ENCODE measurements at places on chromosomes 7 and 10. TPM values are rescaled to one million over a fixed set of nuclear protein-coding genes. Genes with fewer than 3 reads are reported as not detected.

Gene KCNH2
- total RNA-seq: 2.4 TPM

Gene SFTPA1
- total RNA-seq: 10,352 TPM

Gene LIPN
- 1.6 TPM for total RNA-seq

Gene SPDYE5
- total RNA-seq: not detected

Gene TRIM8
- 142 TPM for total RNA-seq

Gene ZNF727
- total RNA-seq: 5.4 TPM

Gene TCERG1L
- total RNA-seq: not detected

Gene ZNF680
- 13.6 TPM for total RNA-seq

Gene GFRA1
- total RNA-seq: 9.8 TPM

Gene FAM171A1
- 14.0 TPM for total RNA-seq

Gene ADCY1
- total RNA-seq: 2.4 TPM

Gene NEUROG3
- total RNA-seq: not detected

Gene GHRHR
- total RNA-seq: not detected

Gene DGKI
- 0.09 TPM for total RNA-seq

Gene HOXA6
- total RNA-seq: 4.6 TPM

GRCh38 chr10:118139321-118139720 is 92.6 kb upstream of the RAB11FIP2 start:
- DNase-seq: no peak

GRCh38 chr10:20624642-20625041 is 272.5 kb downstream of the NEBL start:
- no peak for DNase-seq

DNA sequence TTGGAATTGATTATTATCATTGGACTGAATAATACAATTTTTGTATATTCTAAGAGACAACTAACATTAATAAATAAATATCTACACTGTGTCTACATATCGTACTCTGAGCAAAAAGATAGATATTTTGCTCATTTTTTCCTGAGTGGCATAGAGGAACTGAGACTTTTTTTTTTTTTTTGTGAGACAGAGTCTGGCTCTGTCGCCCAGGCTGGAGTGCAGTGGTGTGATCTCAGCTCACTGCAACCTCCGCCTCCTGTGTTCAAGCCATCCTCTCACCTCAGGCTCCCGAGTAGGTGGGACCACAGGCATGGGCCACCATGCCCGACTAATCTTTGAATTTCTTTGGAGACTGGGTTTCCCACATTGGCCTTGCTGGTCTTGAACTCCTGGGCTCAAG is 14.0 kb downstream of the KMT2E start:
- no peak for DNase-seq

GRCh38 chr10:59902016-59902415 is 4.3 kb downstream of the CCDC6 start:
- DNase-seq: no peak

- no peak for DNase-seq
These were observed 27.8 kb upstream of the SMURF1 start for GRCh38 chr7:99171731-99172130.

DNA sequence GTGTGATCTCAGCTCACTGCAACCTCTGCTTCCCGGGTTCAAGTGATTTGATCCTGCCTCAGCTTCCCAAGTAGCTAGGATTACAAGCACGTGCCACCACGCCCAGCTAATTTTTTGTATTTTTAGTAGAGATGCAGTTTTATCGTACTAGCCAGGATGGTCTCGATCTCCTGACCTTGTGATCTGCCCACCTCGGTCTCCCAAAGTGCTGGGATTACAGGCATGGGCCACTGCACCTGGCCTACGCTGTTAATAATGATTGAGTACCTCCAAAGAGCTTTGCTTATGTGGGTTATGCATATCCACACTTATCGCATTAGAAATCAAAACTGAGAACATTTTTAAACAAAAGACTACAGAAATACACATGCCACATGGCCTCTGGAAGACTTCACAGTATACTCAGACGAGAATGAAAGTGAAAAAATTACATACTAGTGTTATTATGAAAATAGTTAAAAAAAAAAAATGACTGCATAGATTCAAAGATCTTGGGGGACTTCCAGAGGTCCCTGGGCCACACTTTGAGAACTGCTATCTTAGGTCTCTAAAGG is 25.4 kb downstream of the RPP38 start:
- no peak for DNase-seq

- no peak for DNase-seq
These were observed 63.3 kb upstream of the PRSS1 start for GRCh38 chr7:142685877-142686508.

DNA sequence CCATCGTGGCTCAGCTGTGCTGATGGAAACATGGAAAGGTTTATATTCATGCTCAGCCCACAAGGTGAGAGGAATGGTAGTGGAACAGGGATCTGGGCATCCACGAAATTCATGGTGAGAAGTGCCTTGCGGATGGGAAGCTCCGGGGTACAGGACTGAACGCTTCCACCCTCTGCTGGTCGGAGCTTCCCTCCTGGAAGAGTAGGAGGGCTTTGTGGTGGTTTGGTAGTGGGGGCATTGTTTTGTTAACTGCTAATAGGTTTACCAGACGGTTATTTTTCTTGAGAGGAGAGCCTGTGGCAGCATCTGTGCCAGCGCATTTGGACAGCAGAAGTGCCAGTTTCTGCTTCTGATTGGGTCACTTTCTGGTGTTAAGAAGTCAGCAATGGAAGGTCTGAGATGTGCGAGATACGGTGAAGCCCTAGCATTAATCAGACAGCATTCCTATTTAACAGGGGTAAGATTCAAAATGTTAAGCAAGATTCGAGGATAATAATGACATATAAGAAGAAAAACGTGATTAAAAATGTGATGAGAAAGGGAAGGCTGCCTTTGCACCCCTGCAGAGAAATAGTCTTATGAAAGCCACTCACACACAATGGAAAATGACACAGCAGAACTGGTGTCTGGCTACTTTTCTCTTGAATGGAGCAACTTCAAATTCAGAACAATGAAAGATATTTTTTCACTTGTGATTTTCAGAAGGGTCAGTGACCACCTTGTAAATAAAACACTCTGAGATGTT is 17.7 kb downstream of the ABCA13 start:
- DNase-seq: no peak

DNA sequence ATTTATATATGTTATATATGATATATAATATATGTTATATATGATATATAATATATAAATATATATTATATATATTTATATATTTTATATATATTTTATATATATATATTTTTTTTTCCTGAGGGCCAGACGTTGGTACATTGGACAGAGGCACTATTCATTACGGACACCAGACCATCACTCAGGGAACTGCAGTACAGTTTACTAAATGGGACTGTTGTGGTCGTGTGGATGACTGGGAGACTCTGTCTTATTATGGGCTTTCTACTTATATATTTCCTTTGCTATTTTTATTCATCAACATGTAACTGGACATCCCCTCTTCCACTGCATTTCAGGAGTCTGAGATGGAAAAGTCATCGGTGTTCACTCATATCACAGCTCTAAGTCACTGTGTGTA is 87.1 kb upstream of the PRKCQ start:
- no peak for DNase-seq

- DNase-seq: no peak
These were observed 98.1 kb upstream of the NAMPT start for GRCh38 chr7:106382929-106383328.

GRCh38 chr10:3949711-3950110 is 164.7 kb upstream of the KLF6 start:
- DNase-seq: no peak

- DNase-seq: no peak
These were observed 273.7 kb downstream of the GLRX3 start for GRCh38 chr10:130409931-130410330.

DNA sequence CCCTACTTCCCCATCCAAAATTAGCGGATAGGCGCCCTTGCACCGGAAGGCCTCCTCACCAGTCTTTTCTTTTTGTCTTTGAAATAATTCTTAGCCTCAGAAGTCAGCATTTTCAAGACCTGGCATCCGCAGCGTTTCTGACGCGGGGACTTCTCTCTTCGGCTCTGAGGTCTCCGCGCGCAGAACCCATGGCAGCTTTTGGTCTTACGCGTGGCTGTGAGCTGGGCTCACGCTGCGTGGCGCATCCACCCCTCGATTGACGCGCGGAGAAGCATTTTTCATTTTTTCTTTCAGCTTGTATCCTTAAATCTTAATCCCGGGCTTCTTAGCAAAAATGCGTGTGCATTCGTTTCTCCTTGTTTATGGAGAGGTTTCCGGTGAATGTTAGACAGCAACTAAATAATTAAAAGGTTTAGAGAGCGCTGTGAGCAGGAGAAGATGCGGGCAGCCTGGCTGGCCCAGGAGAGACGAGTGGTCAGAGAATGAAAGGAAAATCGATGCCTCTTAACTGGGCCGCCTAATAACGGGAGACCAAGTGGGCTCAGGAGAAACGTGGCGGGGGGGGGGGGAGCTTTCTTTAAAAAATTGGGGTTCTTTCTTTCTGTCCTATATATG is 2.0 kb upstream of the GATA3 start:
- no peak for DNase-seq

- no peak for DNase-seq
These were observed 490.8 kb upstream of the CELF2 start for GRCh38 chr10:10526846-10527245.

DNA sequence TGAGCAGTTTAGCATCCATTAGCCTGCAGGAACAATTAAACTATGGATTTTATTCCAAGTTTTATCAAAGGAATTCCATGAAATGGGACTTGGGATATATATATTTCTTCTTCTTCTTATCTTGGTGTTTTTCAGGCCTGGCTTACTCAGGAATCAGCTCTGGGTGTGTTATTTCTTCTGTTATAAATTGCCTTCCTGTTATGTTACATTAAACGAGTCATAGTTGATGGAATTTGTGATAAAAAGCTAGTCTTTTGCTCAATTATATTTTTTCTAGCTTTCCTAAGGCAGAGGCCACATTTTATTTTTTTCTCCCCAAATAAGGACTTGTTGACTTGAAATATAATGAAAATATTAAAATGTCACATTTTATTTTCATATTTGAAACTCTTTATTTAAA is 141.3 kb downstream of the EPC1 start:
- no peak for DNase-seq

DNA sequence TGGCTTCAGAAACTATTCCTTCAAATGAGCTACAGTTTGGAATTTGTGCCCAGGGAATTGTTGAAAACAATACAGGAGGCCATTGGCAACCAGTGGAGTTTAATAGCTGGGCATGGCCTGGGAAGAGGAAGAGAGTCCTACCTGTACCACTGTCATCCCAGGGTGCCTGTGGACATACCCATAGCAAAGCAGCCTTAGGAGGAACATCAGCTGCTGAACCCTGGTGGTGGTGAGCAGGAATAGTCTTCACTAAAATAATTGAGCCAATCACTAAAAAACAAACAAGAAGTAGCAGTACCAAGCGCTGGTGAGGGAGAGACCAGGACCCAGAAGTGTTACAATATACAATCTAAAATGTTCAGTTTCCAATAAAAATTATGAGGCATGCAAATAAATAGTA is 14.5 kb downstream of the IGFBP1 start:
- no peak for DNase-seq

DNA sequence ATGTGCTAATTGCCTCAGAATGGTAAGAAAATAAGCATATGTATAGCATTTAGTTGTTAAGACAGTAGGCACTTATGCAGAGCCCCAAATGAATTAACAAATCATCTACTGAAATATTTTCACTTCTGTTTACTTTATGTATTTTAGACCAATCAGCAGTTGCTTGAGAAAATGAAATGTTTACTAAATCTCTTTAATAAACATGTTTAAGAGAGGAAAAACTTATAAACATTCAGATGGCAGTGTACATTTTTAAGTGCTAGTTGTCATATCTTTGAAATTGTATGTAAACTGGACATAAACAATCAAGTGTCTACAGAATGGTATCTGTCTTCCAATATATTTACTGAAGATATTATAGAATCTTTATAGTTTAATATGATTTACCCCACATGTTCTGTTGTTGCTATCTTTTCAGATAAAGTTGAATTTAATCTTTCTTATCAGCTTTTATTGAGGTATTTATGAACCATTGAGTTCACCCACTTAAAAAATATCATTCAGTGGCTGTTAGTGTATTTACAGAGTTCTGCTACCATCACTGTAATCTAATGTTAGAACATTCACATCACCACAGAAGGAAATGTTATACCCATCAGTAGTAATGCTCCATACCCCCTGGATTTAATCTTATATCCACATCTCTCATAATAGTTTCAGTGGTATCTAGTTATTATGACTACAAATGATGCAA is 264.3 kb downstream of the ADK start:
- no peak for DNase-seq

DNA sequence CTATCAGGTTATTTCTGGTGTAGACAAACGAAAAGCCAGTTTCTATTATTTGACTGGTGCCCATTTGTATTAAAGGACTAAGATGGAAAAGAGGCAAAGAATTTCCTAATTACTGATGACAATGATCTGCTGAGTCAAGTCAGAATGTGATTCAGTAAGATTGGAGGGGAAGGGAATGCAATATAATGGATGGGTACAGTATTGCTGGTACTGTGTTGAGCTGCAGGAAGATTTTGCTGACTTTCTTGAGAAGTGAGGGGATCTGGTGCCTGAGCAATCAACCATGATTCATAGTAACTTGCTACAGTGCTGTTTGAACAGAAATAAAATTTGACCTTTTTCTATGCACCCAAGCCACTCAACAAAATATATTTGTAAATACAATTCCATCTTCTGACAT is 139.1 kb upstream of the RHEB start:
- DNase-seq: no peak

GRCh38 chr7:55484241-55484640 is 88.1 kb downstream of the VOPP1 start:
- no peak for DNase-seq

GRCh38 chr10:110226926-110227641 is 19.7 kb downstream of the MXI1 start:
- peak; percentile 85 for DNase-seq

DNA sequence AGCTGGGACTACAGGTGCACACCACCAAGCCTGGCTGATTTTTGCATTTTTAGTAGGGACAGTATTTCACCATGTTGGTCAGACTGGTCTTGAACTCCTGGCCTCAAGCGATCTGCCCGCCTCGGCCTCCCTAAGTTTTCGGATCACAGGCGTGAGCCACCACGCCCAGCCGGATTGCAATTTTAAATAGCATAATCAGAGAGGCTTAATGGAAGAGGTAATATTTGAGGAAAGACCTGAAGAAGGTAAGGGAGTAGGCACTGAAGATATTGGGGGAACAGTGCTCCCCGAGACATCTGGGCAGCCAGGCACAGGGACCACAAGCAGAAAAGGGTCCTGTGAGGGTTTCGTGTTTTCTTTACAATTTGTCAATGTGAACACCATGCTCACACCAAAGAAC is 61.4 kb upstream of the USP6NL start:
- DNase-seq: no peak

GRCh38 chr7:139721821-139722220 is 56.0 kb downstream of the HIPK2 start:
- no peak for DNase-seq
